EL (cell line): ENCODE measurements at places on chromosomes 4 and X.

DNA sequence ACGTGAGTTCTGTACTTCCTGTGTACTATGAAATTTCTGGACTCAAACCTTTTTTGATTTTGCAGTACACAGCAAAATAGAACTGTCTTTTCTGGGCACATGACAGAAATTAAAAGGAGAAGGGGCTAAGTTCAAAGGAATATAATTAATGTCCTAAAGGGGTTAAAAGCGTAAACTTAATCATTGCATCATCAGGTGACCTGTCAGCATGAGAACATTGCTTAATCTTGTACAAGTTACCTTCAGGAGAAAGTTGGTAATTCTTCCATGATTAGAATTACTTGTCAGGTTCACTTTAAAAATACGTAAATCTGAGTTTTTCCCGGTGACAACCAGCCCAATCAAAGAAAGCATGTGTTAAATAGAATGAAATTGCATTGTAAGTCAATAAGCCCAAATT lies 43.2 kb upstream of the PNPLA4 start:
- DNase-seq: no peak

GRCh38 chr4:145154573-145154972 lies 25.8 kb downstream of the OTUD4 start:
- peak; percentile 25 for DNase-seq

DNA sequence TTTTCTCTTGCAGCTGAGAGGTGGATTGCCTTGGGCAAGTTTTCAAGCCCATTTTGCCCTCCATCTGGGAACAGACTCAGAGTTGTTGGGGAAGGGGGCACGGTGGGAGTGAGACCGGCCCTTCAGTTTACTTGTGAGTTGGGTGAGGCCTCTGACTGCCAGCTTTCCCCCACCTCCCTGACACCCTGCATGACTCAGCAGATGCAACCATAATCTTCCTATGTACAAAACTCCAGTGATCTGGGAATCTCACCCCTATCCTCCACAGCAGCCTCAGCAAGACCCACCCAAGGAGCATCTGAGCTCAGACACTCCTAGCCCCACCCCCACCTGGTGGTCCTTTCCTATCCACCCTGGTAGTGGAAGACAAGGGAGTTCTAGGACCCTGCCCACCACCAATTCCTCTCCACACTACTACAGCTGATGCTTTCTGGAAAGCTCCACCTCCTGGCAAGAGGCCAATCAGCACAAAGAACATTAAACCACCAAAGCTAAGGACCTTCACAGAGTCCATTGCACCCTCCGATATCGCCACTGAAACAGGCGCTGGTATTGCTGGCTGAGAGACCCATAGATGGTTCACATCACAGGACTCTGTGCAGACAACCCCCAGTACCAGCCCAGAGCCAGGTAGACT lies 99.4 kb upstream of the STK26 start:
- no peak for DNase-seq

DNA sequence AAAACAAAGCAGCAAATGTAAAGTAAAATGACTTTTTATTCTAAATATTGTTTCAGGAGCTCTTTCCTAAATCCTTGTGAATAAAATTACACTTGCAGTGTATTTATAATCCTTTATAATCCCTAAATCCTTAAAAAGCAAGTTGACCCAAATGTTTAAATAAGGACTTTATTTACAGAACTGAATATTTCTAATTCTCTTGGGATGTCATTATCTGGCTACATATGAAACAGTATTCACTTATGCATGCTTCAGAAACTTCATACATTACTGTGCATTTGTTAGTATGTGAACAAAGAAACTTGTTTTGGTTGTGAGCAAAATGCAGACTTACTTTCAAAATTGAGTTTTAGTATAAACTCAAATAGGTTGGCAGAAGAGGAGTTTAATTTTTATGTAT lies 49.2 kb downstream of the PTTG2 start:
- DNase-seq: no peak

GRCh38 chrX:105526431-105526830 lies 295.9 kb upstream of the NRK start:
- no peak for DNase-seq
